Neuronal stem cell (in vitro differentiated cells): ENCODE measurements at places on chromosomes 1 and 21.

DNA sequence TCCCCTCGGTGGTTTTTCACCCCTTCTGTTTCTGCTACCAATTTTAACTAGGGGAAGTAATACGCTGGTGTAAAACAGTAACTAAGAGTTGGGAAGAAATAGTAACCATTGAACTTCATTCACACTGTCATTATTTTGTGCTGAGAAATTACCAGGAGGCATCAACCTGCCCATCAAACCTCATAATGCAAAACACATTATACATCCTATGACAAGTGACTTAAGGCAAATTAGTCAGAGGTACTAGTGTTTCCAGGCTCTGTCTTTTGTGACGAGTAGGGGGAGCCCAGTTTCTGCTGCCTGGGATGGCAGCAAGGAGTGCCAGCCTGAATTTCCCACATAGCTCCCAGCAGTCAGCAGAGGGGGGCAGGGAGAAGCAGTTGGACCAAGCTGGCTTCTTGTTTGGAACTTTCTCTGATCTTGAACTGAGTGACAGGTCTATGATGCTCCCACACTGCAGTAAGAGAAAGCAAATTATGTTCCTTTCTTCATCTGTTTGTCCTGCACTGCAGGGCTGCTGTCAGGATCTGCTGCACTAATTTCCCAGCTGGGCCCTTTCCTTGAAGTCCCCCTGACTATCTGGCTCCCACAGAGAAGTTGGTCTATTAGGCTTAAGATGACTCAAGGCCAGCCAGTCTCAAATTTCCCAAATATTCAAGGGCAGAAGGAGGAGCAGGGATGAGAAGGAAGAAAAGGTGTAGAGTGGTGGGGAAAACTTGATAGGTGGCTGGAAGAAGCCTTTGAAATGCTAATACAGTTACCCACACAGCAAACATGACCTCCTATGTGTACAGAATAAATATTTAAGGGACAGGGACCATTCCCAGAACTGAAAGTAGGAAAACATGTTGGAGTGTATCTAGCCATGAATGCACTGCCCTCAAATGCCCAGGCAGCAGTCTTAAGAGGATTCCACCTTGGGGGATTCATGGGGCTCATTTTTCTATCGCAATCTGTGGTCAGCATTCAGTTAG is 322.8 kb downstream of the SEC16B start:
- no peak overlapping the region for H3K4me3 ChIP-seq
- no peak for DNase-seq
- H3K27me3 ChIP-seq = no peaks in the 10 kb centered on the region
- no peaks in the 10 kb centered on the region for H3K36me3 ChIP-seq
- H3K4me1 ChIP-seq = no peaks in the 10 kb centered on the region

DNA sequence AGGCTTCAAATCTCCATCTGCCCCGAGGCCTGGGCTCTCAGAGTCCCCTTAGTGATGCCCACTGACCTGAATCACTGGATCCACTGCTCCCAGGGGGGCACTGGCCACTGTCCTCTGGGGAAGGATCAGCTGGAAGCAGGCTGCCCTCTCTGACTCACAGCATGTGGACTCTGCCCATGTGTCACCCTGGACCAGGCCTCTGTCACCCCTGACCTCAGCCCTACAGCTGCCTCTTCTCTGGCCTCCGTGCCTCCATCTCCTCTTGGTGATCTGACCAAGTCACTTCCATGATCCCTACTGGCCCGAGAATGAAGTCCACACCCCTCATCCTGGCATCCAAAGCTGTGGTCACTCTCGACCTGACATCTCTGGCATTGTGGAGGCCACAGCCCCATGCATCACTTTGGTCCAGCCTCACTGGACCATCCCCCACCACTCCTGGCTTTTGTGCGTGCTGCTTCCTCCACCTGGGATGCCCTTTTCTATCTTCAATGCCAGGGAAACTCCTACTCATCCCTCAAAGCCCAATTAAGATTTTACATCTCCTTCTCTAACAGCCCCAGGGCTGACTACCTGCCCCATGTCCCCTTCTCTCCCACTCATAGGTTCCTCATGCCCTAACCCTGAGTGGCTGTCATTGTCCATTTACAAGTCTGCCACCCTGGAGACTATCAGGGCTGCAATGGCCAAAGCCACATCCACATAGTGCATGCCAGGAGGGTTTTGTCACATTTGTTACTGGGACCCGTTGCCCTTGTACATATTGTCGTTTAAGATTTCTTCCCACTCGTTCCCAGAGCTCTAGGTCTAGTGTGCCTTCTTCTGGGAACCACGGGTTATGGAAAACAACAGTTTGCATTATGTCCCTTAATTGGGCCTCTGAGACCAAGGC is 685.0 kb downstream of the MATN1 start:
- DNase-seq = no peak
- no peaks in the 10 kb centered on the region for H3K4me1 ChIP-seq
- no peak overlapping the region for H3K27ac ChIP-seq
- no peak overlapping the region for H3K4me3 ChIP-seq
- no peaks in the 10 kb centered on the region for H3K27me3 ChIP-seq
- H3K36me3 ChIP-seq = no peaks in the 10 kb centered on the region

DNA sequence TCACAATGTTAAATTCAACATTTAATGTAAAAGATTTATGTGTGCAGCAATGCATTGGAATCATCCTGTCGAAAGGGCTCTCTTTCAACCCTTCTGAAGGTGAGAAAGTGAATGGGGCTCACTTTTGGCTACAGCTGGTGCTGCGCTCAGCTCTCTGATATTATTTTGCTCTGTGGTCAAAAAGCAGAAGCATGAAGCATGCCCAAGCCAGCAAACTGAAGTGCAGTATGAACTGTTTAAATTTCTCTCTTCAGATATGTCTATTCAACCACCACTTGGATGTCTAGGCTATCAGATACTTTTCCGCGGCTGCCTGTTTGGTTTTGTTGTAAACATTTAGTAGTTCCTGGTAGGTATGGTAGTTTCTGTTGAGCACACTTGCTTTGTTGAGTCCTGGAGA is 216.9 kb upstream of the TMPRSS15 start:
- H3K27ac ChIP-seq = no peak overlapping the region
- no peaks in the 10 kb centered on the region for H3K27me3 ChIP-seq
- no peak overlapping the region for H3K4me3 ChIP-seq
- no peaks in the 10 kb centered on the region for H3K4me1 ChIP-seq

DNA sequence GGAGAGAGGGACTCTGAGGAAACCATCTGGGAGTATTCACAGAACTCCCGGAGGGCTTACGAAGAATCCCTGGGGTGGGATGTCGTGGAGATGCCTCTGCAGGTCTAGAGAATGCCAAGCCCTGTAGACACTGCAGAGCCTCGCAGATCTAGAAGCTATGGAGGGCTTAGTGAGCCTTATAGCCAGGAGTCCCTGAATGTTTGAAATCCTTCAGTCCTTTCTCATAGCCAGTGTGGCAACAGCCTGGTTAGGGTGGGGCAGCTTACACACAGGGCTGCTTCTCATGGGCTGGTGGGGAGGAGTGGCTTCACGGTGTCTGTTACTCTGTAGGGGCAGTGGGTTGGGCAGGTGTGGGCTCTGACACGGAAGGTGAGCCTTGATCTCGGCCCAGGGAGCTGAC is 44.2 kb upstream of the KDM4A start:
- no peak overlapping the region for H3K27ac ChIP-seq
- peaks cover 70% of the 10 kb centered on the region for H3K36me3 ChIP-seq
- H3K4me1 ChIP-seq = no peaks in the 10 kb centered on the region

GRCh38 chr1:199202331-199202730 is 563.5 kb downstream of the PTPRC start:
- H3K27ac ChIP-seq = no peak overlapping the region
- no peaks in the 10 kb centered on the region for H3K27me3 ChIP-seq
- no peaks in the 10 kb centered on the region for H3K36me3 ChIP-seq
- H3K4me3 ChIP-seq = no peak overlapping the region
